Brain microvascular endothelial cell (primary cell): ENCODE measurements at places on chromosomes 3 and 15.
A peak's percentile ranks its signal among the peaks of the same experiment; 100 is the strongest.

DNA sequence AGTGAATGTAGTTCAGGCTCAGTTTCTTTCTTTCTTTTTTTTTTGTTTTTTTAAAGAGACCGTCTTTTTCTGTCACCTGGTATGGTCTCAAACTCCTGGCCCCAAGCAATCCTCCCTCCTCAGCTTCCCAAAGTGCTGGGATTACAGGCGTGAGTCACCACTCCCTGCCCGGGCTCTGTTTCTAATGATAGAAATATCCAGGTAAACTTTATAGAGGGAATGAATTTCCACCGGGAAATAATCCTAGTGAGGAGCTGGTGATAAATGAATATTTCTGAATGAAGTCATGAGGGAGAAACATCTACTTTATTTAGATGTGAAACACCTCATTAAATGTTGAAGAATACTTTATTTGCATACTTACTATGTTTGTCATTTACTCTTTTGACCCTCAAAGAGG is 7.2 kb downstream of the RNF13 start:
- no peak for DNase-seq

DNA sequence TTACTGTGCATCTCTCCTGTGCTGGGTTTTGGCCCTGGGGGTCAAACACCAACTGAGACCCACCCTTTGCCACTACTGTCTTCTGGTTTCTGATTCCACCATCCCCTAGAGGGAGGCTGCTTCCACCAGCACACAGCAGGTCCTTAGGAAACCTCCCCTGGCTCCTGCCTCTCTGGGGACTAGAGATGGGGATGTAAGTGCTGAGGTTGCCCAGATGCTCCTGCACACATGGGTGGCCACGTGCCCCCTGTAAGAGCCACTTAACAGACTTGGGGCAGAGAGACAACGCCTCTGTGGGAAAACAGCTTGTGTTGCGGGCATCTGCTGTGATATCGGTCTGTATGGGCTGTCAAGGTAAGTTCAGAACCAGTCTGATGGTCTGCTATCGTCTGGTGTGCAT is 83.4 kb downstream of the ATP2B2 start:
- DNase-seq, result no peak

GRCh38 chr15:60804986-60805949 is 326.3 kb upstream of the ICE2 start:
- peak; percentile 79 for DNase-seq

GRCh38 chr3:149647285-149647684 is 10.5 kb downstream of the WWTR1 start:
- DNase-seq, result no peak

DNA sequence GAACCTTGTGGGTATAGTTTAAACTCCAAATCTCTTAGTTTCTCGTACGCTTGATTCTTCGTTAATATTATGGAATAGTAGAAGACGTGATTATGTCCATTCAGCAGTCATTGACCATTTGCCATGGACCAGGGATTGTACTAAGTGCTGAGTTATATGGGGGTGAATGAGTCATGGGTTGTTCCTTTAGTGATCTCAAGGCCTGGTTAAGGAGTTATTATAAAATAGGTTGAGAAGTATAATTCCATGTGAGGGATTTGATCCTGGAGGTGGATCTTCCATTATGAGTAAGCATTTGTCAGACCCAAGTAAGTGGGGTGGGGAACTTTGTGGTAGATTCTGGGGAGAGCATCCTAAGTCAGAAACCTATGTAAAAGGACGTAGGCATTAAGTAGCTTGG is 15.4 kb downstream of the NR2C2 start:
- DNase-seq, result peak; percentile 26

DNA sequence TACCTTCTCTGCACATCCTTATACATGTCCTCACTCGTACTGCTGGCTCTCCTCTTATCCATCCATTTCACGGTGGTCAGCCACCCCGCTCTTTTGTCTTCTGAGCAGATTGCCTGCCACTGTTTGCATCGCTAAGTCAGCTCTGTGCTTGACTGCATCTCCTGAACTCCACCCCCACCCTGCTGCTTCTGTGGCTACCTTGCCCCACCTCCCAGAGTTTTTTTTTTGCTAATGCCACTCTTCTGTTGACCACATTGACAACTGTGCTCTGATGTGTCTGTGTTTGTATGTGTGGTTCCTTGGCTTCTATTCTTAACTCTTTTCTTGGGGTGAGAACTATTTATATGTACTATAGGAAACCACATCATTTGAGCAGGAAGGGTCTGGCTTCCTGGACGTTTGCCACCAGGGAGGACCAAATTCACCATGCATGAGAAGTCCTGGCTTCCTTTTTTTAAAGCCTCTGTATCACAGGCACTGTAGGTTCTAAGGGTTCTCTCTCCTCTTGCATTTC is 12.8 kb upstream of the MTMR10 start:
- DNase-seq, result no peak

DNA sequence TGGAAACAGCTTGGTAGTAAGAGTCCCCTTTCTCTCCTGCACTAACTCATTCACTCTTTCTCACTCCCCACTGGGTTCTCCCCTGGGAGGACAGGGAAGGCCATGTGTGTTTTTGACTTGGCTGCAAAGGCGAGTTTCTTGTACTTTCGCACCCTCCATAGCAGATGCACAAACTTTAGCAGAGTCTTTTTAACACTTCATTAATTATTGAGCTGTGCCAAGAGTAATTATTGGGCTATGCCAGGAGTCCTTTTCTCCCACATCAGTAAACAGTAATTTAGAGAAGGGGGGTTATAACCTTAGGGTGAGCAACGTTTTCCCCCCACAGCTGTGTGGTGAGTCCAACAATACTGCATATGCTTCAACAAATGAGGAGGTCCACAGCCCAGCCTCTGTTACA is 224.4 kb upstream of the ATP11B start:
- DNase-seq, result no peak

- DNase-seq, result no peak
These were observed 451 bp downstream of the CHCHD4 start for GRCh38 chr3:14124223-14124614.

GRCh38 chr3:64361962-64362735 is 136.9 kb upstream of the PRICKLE2 start:
- no peak for DNase-seq

GRCh38 chr15:60222404-60222803 is 175.4 kb downstream of the ANXA2 start:
- no peak for DNase-seq

- no peak for DNase-seq
These were observed 13.0 kb upstream of the TSEN2 start for GRCh38 chr3:12471241-12471640.

- no peak for DNase-seq
These were observed 4.3 kb downstream of the SLC51A start for GRCh38 chr3:196220587-196220986.

GRCh38 chr3:152376351-152377183 is 107.8 kb downstream of the MBNL1 start:
- DNase-seq, result no peak

GRCh38 chr3:134353831-134354611 is 20.2 kb downstream of the AMOTL2 start:
- no peak for DNase-seq

DNA sequence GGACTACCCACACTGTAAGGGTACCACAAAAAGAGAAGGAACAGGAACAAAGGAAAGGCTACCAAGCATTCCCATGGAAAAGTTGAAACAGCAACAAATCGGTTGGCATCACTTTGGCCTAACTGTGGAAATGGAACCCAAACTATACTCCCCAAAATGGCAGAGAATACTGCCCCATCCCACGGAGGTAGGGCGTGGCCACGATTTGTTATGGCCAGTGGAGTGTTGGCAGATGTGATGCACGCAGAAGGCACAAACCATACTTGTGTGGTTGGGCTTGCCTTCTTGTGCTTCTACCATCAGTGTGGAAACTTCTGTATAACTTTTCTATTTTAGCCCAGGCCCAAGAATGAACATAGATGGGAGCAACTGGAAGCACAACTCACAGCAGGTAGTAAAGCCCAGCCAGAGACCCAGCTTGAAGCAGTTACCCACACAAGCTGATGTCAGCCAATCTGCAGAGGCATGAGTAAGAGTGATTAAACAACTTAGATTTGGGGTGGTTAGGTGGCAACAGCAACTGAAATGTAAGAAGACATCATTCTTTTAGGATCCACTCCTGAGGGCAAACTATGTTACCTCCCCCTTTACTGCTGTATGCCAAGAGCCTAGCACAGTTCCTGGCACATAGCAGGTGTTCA is 64.1 kb downstream of the BTD start:
- DNase-seq, result no peak

GRCh38 chr3:157518881-157519280 is 15.7 kb upstream of the VEPH1 start:
- DNase-seq, result no peak

DNA sequence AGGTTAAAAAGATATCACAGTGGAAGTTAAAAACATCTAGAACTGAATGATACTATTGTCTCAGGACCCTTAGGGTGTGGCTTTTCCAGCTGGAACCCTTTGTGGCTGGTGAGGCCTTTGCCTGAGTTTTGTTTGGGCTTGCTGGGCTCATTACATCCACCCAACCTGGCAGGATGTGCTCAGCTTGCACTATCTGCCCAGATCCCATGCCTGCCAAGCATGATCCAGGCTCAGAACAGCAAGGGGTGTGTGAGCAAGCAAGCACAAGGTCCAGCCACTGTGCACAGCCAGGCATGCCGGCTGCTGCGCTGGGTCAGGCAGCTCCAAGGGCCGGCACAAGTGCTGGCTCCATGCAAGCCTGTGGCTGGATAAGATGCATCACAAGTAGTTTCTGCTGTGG is 512.7 kb upstream of the CDIN1 start:
- no peak for DNase-seq

DNA sequence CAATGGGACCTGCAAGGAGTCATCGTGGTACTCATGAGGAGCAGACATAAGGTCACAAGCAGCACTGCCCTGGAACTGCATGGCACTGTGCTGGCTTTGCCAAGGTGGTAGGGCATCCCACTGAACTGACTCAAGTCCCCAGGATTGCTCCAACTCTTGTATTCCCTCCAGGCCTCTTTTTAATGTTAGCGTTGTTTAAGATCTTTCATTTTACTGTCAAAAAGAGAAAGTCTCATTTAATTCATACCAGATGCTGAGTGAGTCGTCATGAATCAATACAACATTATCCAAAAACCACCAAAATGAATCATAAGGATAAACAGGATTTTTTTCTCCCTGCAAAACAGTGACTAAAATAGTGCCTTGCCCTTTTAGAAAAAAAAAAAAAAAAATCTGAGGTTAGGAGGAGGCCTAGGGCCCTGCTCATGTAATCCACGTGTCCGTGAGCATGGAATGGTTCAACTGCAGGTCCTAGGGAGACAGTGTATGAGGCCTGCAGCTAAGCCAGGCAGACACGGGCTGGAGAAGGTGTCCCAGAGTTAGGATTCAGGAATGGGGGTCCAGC is 36.7 kb upstream of the BLM start:
- DNase-seq, result peak; percentile 78

GRCh38 chr15:50126072-50126471 is 7.0 kb upstream of the ATP8B4 start:
- no peak for DNase-seq

- no peak for DNase-seq
These were observed 15.1 kb downstream of the SLC6A20 start for GRCh38 chr3:45781271-45781670.
